ENCODE measurements at places on chromosomes 3 and 15.

GRCh38 chr3:58492494-58492905 is 604 bp downstream of the KCTD6 start:
- DNase-seq: no peak

DNA sequence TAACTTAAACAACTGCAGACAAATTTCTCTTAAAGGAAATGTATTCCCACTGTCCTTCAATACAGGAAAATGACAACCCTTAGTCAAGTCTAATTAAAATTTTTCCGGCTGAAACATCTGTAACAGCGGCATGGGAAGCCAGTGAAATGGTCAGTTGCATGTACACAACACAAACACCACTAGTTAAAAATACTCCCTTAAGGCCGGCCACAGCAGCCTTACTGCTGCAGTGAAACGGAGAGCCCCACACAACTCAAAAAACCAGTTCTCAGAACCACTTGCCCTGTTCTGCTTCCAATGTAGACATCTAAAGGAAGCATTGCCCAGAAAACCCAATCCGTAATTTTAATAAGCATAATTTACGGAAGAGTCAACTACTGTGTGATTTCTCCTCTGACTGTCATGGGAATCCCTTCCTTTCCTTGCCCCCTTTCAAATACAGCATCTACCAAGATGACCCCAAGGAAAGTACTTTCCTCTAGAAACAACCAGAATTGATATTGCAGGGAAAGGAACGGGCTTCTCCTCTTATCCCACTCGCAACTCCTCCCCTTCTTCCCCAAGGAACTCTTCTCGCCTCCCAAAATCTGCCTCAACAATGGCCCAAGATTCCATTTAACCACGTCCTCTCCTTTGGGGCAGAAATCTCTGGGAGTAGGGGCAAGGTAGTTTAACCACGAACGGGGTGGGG is 1.6 kb downstream of the FBN1 start:
- no peak for DNase-seq

GRCh38 chr3:167115331-167115934 is 264.7 kb downstream of the ZBBX start:
- DNase-seq: no peak

DNA sequence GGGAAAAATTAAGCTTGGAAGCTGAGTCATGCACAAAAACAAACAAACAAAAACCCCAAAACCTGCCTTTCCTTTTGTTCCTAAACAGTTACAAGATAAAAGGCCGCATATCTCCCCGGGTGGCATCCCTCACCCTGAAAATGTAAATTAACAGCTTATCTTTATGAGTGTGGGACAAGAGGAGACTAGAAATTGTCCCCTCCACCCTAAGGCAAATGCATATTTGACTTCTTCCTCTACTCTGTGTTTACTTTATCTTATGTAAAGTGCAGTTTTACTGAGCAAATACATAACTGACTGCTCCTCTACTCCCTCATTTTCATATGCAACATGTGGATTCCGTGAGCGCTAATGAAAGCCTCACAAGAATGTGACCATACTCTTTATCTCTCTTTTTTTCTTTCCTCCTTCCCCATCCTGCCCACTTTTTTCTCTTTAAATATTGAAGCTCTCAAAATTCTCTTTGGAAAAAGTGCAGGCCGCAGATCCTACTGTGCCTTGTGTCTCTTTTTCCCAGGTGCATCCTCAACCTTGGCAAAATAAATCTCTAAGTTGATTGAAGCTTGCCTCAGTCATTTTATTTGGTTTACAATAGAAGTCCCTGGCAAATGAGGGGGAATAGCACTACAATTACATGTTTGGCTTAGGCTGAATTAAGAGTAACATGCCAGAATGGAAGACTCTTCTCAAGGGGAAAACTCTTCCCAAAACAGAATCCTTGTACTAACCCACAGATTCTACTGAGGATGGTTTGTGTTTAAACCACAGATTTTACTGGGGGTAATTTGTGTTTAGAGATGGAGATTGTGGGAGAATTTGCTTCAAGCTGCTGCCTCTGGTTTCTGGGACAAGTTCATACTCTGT is 72.7 kb upstream of the WDR72 start:
- no peak for DNase-seq

DNA sequence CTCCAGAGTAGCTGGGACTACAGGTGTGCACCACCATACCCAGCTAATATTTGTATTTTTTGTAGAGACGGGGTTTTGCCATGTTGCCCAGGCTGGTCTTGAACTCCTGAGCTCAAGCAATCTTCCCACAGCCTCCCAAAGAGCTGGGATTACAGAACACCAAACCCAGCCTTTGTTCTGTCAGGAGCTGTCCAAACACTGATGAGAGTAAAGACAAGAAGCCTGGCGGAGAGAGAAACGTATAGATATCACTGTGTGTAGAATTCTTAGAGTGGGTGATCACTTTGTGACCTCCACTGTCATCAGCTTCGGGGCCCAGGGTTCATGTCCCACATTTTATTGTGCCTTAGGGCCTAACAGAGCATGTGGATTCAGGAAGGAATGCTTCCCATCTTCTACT is 159.5 kb downstream of the SNRK start:
- DNase-seq: no peak

- no peak for DNase-seq
These were observed 232.8 kb upstream of the BHLHE40 start for GRCh38 chr3:4746241-4746958.

DNA sequence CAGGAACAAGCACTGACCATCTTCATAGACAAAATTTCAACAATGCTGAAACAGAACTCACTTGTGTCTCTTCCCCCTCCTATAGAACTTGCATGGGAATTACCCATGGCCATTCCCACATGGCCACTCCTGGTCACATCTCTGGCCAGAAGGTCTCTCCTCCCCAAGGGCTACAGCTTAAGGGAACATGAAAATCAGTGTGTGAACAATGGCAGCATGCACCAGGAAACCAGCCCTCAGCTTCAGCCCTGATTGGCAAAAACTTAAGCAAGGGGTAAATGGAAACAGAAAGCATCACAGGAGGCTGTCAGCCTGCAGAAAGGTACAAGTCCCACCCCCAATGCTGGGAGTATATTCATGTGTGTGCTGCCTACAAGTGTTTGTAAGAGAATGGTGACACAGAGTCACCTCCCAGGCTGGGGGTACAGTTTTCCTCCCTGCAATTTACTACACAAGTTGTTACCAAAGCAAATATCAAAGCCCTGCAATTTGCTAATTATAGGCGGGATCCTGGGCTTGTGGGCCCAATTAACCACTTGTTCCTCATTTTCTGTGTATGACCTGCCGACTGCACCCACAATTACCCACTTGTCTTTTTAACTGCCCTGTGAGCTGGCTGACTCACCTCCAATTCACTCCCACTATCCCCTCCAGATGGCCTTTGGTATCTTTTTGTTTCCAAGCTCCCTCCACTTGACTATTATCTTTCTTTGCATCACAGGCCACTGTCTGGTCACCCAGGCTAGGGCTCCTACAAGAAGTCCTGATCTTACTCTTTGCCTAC is 84.4 kb upstream of the HES1 start:
- no peak for DNase-seq

DNA sequence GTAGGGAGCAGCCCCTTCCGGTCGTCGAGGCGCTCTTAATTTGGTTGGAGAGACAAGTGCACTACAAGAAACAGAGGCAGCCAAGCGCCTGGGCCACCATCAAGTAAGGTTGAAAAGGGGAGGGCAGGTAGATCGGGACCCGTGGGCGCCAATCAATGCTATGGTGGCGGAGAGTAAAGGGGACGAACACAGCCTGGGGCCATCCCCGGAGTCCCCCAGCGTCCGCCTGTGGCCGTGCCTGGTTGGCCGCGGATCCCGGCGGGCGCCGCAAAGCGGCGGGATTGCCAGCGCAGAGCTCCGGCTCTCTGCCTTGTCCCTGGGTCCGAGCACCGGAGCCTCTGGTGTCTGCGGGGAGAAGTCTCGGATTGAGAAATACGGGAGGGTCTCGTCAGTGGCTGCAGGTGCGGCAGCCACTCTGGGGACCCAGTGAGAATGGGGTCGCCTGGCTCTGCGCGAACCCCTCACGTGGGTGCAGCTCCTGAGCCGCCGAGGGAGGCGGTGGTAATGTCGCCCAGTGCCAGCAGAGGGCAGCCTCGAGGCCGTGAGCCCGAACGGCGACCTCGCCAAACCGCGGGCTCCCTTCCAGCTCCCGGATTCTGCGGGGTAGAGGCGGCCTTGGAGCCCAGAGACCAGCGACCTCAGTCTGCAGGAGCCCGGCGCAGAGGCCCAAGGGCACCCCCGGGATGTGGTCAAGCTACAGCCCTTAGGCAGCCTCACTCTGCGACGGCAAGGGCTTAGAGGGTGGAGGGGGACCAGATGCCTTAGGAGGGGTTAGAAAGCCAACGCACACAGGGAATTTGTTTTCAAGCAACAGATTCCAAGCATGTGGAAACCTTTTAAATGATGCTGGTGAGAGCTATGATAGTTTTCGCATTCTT is 10.8 kb downstream of the FOXL2 start:
- peak; percentile 39 for DNase-seq

DNA sequence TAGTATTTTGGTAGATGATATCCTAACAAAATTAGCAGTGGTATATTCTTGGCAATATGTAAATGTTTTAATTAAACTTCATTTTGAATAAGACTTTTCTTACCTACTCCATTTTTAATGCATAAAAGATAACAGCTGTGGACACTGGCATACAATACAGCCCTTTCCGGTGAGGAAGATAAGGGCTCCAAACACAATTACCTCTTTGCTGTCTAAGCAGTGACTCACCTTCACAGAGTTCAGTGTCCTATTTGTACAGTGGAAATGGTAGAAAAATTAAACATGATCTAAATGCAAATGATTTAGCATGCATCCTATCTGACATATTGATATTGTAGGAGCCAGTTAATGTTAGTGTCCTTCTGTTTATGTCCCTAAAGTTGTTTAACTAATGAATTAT is 969.4 kb downstream of the PLOD2 start:
- no peak for DNase-seq

GRCh38 chr3:75140904-75141615 is 523.1 kb upstream of the FRG2C start:
- no peak for DNase-seq

GRCh38 chr3:134955874-134956273 is 160.8 kb downstream of the EPHB1 start:
- no peak for DNase-seq

DNA sequence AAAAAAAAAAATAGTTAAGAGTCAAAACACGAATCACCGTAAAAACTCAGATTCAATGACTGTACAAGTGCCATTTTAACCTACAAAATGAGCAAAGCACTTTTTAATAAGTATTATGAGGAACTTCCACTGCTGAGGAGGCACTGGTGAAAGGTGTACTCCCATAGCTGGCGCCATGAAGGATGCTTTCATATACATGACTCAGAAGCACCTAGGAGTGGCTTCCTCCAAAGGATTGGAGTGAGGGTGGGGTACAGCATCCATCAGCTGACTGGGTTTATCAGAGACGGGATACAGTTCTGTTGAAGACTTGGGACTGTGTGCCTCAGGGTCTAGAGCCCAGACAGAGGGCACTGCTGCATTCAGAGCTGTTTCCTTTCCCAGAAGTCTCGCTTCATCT is 60.9 kb upstream of the MEX3B start:
- no peak for DNase-seq

DNA sequence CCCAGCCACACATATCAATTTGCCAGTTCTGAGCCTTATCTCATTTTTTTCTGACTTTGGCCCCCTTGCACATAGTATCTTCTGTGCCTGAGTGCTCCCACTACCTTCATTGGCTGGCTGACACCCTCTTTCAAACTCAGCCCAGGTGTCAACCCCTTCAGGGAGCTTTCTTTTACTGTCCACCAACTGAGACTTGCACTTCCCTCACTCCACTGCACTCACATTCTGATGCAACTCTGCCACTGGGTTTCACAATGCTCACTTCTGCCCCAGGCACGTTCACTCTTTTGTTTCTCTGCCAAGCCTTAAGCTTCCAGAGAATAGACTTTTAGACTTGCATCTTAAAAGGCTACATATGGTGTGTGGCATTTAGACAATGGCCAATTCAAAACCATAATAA is 101.5 kb upstream of the CBLB start:
- DNase-seq: no peak

DNA sequence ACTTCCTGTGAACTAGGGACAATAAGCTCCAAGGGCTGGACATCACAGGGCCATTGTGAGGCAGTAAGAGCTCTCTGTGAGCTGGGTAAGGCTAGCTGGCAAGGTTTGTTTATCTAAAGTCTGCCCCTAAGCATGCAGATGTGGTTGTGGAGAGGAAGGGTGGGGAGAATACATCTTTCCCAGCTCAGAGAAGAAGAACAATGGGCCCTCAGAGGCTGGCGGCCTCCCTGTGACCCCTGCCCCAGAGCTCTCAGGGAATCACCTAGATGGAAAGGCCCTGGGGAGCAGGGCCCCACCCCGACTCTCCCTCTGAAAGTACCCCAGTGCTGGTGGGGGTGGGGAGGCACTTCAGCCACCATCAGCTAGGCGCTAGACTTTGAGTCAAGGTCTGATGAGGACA is 4.3 kb upstream of the AP3B2 start:
- no peak for DNase-seq

- no peak for DNase-seq
These were observed 1.2 kb downstream of the NKIRAS1 start for GRCh38 chr3:23915537-23916108.

GRCh38 chr15:61063875-61064320 is 165.2 kb downstream of the RORA start:
- DNase-seq: no peak

DNA sequence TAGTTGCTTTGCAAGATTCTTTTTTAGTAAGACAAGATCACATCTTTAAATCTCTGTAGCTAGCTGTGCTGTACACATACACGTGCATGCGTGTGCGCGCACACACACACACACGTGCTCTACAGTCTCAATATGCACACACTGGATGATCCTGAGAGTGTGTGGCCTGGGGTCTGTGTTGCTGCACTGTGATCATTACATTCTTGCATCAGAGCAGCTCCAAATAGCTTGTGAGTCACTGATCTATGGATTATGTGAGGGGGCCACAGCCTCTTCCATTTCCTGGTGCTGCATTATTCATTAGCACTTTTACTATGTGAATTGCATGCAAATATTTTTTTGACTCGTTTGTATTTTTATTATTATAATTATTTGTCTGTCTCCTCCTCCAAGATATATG is 34.6 kb downstream of the MCTP2 start:
- no peak for DNase-seq

All from effector memory CD4-positive, alpha-beta T cell (primary cell).